ENCODE measurements at places on chromosomes 11 and 22. TPM values are rescaled to one million over a fixed set of nuclear protein-coding genes. Genes with fewer than 3 reads are reported as not detected.

GNAZ gene
- 8.7 TPM for polyA plus RNA-seq

ABCC8 gene
- polyA plus RNA-seq: 1.8 TPM

ARHGAP20 gene
- 1.1 TPM for polyA plus RNA-seq

PARVG gene
- 2.9 TPM for polyA plus RNA-seq

RFPL1 gene
- polyA plus RNA-seq: not detected

MS4A18 gene
- polyA plus RNA-seq: not detected

POU2AF3 gene
- polyA plus RNA-seq: 7.4 TPM

CRYBB3 gene
- not detected for polyA plus RNA-seq

HTR3B gene
- not detected for polyA plus RNA-seq

DNA sequence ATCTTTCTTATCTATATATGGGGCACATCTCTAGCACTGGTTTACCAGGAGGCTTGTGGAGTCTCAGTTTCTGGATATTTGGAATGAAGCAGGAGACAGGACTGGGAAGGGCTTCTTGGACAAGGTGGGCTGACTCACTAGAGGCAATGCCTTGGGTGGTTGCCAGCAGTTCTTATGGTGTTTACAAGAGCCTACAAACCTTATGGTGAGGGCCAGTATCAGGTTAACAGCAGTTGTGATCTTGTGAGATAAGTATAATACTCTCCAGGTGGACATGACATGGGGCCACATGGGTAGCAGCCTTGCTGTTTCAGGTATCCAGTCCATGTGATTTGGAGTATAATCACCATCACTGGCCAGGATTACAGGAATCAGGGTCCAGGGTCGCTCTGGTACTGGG, 10.2 kb downstream of the FUT4 start:
- no peak for DNase-seq

DNA sequence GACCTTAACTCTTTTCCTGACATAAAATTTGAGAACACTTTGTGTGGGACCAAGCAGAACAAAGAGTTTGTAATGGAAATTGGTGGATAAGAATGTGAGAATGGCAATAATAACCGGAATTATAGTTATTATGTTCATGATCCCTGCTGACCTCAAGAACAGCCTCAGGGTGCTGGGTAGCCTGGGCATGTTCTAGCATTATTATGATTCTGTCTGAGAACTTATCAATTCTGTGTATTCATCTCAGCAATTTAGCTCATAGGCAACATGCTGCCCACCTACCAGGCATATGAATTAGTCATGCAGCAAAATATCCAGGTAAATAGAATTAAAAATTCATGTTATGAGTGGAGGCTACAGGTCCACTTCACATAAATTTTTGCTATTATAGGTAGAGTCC, 61.9 kb downstream of the CTSC start:
- DNase-seq: no peak

- DNase-seq: peak; percentile 68
Observed at GRCh38 chr22:24134090-24134846, 47.0 kb upstream of the SUSD2 start.

DNA sequence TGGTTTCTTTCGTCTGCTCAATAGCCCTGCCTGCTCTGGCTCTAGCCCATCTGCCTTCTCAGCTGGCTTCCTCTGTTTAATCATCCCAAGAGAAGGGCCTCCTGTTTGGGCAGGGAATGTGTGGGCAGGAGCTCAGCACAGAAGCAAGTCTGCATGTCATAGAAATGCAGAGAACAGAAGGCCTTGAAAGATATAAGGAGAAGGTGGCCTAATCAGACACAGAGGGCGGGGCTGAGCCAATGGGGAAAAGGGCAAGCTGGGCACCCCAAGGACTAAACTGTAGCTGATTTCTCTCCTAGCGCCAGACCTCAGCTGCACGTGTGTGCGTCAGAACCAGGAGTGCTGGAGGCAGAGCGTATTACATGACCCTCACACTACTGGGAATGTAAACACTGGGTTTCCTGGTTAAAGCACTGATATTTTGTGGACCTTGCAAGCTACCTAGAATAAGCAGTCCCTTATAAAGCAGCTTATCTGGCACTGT, 7.6 kb upstream of the CCKBR start:
- peak; percentile 58 for DNase-seq

DNA sequence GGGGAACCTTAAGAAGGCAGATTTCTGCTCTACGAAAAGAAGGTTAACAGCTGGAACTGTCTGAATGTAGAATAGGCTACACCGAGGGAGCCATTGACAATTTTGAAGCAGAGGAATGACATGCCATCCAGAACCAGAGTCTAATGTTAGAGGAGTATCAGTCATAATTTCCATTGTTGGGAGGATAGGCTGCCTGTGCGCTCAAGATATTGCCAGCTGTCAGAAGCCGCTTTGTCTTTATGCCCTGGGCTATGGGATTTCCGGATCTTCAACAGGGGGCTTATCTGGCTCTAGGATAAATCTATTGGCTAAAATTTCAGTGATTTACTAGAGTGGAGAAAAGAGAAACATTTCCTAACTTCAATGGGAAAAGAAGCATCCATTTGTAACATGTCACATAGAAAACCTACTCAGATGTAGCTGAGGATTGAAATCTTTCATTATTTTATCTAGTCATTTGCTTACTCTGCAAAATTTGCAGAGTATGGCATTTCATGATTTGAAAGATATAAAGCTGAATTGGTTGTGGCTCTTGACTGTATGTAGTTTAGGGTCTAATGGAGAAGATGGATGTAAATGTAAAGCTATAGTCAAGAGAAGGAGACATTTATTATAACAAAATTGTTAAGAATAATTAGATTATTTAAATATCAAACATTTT, 78.9 kb downstream of the ANO3 start:
- DNase-seq: no peak

DNA sequence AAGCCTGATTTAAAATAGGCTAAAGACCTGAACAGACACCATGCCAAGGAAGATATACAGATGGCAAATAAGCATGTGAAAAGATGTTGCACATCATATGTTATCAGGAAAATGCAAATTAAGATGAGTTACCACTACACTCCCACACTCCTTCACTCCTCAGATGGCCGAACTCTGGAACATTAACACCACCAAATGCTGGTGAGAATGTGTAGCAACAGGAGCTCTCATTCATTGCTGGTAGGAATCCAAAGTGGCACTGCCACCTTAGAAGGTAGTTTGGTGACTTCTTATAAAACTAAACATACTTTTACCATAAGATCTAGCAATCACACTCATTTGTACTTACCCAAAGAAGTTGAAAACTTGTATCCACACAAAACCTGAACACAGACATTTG, 2047.3 kb downstream of the LRRC4C start:
- no peak for DNase-seq

DNA sequence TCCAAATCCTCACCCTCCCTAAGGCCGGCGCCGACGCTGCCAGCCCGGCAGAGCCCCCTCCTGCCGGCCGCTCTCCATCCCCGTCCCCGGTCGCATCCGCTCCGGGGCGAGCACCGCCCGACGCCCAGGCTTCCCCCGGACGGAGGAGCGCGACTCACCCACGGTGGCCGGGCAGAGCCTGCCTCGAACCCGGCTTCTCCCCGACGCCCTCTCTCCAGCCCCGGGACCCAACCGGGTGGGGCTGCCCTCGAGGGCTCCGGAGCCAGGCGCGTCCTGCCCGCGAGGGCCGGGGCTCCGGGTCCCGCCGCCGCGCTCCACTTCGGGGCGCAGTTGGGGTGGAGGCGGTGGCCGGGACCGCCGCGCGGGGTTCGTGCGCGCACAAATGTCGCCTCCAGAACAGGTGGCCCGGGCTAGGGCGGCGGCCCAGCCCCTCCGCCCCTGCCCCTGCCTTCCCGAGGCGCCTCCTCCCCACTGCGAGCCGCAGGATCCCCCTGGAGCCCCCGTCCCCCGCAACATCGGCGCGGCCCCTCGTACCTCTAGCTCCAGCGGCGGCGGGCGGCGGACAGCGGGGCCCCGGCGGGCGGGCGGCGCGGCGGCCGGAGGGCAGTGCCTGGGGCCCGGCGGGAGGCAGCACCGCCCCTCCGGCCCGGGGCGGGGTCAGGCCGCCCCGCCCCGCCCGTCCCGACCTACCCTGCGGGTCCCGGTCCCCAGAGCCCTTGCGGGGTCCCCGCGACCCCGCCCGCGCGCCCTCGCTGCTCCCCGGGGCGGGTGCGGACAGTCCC, at the start of gene A4GALT:
A4GALT (minus strand) TSS at position 608 of the 782 bp plus-strand sequence. CDS start 26,919 bp downstream, outside the sequence.
- DNase-seq: no peak

- DNase-seq: no peak
Observed at GRCh38 chr11:30786256-30787110, 200.3 kb upstream of the MPPED2 start.

GRCh38 chr11:73350908-73351636, 25.1 kb upstream of the RELT start:
- peak; percentile 64 for DNase-seq

- no peak for DNase-seq
Observed at GRCh38 chr11:8384199-8384821, 120.6 kb upstream of the LMO1 start.

GRCh38 chr11:23973244-23973643, 523.6 kb upstream of the LUZP2 start:
- DNase-seq: no peak

DNA sequence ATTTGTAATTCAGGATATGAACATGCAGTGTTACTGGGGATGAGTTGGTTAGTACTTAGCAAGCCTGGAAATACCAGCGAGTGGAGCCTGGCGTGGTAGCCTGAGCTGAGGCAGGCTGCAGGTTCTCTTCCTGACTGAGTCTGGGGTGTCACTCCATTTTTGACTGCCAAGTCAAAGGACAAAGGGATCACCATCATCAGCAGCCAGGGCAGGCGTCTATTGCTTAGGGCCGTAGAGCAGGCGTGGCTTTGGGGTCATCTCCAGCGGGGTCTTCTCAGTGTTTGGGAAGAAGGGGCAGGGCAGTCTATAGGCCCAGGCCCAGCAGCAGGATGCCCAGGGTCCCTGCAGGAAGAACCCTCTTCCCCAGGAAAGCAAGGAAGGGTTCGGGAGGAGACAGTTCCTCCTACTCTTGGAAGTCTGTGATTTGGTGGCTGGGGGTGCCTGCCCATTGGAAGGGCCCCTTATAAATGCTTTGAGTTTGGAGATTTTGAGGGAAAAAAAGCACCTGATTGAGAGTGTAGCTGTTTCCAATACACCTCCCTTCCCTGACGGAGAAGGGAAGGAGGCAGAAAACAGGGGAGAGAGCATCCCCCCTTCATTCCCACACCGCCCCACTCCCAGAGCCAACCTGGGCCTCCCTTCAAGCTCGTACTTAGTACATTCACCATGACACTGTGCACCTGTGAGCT, 51.5 kb upstream of the SPATA19 start:
- no peak for DNase-seq

GRCh38 chr11:117875382-117876058, 938 bp downstream of the FXYD6 start:
- DNase-seq: peak; percentile 46

GRCh38 chr11:121119440-121119839, 18.4 kb downstream of the TECTA start:
- DNase-seq: no peak

- DNase-seq: no peak
Observed at GRCh38 chr11:22930816-22931594, 70.7 kb upstream of the CCDC179 start.

DNA sequence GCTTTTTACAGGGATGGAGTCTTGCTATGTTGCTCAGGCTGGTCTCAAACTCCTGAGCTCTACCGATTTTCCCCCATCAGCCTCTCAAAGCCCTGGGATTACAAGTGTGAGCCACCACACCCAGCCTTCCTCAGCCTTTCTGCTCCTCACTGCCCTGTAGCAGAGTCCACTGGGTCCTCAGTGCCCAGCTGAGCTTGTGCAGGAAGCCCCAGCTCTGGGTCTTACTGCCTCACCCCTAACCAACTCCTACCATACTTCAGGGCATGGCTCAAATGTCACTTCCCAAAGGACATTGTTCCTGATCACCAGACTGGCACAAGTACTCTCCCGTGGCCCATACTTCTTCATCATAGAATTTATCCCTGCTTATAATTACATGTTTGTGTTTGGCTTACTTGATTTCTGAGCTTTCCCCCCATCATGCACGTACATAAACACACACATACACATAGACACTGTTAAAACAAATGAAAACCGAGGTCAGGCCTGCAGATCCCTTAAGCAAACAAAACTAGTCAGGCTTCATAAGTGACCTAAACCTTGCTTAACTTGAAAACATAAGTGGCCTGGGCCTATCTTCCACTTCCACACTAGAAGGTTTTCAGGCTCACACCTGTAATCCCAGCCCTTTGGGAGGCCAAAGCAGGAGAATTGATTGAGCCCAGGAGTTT, 14.0 kb upstream of the SLC43A3 start:
- DNase-seq: no peak

GRCh38 chr11:3614742-3615171, 27.0 kb downstream of the ART5 start:
- DNase-seq: no peak

GRCh38 chr11:61019037-61019831, 47.8 kb downstream of the CD6 start:
- no peak for DNase-seq

DNA sequence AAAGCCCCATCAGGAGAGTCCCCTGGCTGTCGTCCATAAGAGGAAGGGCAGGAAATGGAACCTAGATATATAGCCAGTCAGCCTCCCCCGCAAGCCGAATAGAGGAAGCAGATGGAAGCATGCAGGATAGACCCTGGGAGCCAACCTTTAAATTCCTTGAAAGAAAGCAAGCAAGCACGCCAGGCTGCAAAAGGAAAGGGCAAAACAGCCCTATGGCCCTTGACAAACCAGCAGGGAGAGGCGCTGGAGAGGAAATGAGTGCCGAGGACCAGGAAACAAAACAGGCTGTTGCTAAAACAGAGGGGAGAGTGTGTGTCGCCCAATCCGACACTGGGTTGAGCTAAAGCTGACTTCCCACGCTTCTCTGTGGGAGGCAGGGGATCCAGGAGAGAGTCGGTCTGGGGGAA, 203.5 kb upstream of the MTNR1B start:
- no peak for DNase-seq

DNA sequence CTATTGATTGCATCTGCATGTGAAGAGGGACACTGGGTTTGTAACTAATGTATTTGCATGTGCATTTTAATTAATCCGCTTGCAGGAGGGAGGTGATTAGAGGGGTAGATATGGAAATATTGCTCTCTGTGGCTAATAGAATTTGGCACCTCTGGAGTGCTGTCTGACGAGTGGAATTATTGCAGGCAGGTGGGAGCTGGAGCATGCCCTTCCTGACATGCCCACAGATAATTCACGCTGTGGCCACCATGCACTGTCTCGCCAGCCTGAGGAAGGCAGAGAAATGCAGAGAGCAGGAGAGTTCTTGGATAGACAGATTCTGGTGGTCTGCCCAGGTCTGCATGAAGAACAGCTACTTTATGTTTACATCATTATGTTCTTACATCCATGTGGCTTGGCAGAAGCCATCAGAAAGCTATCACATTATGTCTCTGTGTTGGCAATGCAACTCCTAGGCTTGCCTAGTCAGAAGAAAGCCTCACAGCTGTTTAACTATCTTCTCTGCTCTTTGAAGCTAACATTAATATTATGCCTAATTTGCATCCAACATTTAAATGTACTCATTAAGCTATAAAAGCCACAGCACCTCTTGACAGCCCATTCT, 89.4 kb upstream of the DRD2 start:
- DNase-seq: no peak
